ENCODE measurements at places on chromosomes 13 and 19. TPM values are rescaled to one million over a fixed set of nuclear protein-coding genes. Genes with fewer than 3 reads are reported as not detected.

The NLRP4 gene
- not detected for total RNA-seq

The CPB2 gene
- not detected for total RNA-seq

The LCP1 gene
- 0.30 TPM for total RNA-seq

The NKG7 gene
- total RNA-seq: not detected

The SMIM24 gene
- not detected for total RNA-seq

The KLK2 gene
- total RNA-seq: not detected

The B3GNT8 gene
- total RNA-seq: 3.5 TPM
